Uterine smooth muscle cell (primary cell): ENCODE measurements at places on chromosomes 5 and 9. TPM values are rescaled to one million over a fixed set of nuclear protein-coding genes. Genes with fewer than 3 reads are reported as not detected.

Gene COL23A1
- total RNA-seq: under 0.01 TPM in 1 of 2 replicates, not detected in the other

Gene RELL2
- total RNA-seq: 4.9 TPM in 2 replicates

Gene HRCT1
- total RNA-seq: 0.11 and 0.25 TPM in 2 replicates

Gene IL9
- total RNA-seq: not detected in 2 replicates

Gene SLCO6A1
- not detected in 2 replicates for total RNA-seq
